ENCODE measurements at places on chromosomes 1 and 21.

DNA sequence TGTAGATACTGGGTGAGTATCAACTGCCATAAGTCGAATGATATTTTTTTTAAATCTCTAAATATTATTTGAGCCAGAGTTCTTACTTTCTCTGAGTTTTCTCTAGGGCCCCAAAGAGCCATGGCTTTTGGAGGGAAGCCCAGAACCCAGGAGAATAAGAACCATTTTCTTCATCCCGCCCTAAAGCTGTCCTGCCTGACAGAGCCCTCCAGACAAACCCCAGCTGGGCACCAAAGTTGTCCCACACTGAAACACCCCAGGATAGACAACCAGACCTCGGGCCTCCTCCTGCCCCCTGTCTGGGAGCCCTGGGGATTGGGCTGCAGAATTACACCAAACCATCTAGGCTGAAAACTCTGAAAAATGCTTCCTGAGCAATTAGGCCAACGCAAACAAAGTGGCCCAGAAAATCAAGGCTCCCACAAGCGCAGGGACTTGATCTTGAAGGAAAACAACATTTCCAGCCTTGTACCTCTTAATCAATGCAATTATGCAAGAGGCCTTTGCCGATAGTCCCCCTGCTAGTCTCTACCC is 113.1 kb downstream of the RRAGC start:
- no peak for DNase-seq

DNA sequence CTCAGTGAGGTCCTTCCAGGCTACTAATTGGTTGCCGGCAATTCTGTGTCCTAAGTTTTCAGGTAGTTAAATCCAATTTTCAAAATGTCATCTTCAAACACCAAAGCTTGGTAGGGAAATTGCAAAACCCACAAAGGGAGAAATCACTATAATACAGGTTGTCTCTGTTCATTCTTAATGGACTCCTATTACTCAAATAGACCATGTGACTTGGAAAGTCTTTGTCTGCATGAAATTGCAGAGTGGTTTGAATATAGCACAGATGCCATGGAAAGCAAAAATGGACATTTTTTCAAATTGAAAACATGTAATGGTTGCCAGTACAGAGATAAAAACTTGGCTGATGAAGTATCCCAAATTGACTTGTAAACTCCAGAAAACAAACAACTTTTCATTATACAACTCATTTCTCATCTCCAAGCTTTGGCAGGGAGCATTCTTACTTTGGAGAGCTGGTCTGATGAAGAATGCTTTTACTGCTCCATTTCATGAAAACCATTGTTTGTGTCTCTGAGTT is 169.5 kb upstream of the PKN2 start:
- no peak for DNase-seq

- no peak for DNase-seq
Observed at GRCh38 chr1:184489908-184490307, 103.1 kb downstream of the C1orf21 start.

GRCh38 chr1:106926803-106927582 is 129.5 kb upstream of the PRMT6 start:
- no peak for DNase-seq

GRCh38 chr21:17427831-17428483 is 84.9 kb upstream of the CXADR start:
- no peak for DNase-seq
